HS-5 (cell line): ENCODE measurements at places on chromosomes 12 and 14.
A peak's percentile ranks its signal among the peaks of the same experiment; 100 is the strongest.

GRCh38 chr12:121719926-121720414, 7.4 kb downstream of the TMEM120B start:
- peak; percentile 82 for DNase-seq

- DNase-seq: peak; percentile 97
Measured at GRCh38 chr12:113214895-113215400, 6.3 kb upstream of the TPCN1 start.

- no peak for DNase-seq
Measured at GRCh38 chr12:6230321-6231110, 30.3 kb downstream of the CD9 start.

DNA sequence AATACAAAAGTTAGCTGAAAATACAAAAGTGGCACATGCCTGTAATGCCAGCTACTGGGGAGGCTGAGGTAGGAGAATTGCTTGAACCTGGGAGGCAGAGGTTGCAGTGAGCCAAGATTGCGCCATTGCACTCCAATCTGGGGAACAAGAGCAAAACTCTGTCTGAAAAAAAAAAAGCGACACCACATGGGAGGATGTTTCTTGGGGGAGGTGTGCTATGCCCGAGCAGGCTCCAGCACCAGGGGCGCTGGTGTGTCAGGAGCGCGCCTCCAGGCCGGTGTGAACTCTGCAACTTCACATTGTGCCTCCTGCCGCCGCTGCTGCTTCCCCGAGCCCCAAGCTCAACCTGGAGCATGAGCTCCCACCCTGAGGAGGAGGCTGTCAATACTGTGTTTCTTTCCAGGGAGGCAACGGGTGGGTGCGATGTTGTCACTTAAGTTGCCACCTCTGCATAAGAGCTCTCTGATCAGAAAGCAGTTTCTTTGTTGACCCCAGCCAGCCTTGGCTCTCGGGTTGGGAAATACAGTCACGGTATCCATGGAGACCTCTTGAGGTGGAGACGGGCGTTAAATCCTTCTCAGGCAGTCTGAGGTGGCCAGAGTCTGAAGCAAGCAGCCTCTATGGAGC, 18.9 kb downstream of the DEGS2 start:
- DNase-seq: no peak

- DNase-seq: no peak
Measured at GRCh38 chr12:45732250-45732649, 2.7 kb downstream of the ARID2 start.

GRCh38 chr12:129558036-129558435, 345.8 kb downstream of the TMEM132D start:
- DNase-seq: no peak

GRCh38 chr12:66976526-66976925, 292.6 kb upstream of the CAND1 start:
- DNase-seq: no peak

- DNase-seq: no peak
Measured at GRCh38 chr12:110337912-110338710, 57.1 kb downstream of the ATP2A2 start.

DNA sequence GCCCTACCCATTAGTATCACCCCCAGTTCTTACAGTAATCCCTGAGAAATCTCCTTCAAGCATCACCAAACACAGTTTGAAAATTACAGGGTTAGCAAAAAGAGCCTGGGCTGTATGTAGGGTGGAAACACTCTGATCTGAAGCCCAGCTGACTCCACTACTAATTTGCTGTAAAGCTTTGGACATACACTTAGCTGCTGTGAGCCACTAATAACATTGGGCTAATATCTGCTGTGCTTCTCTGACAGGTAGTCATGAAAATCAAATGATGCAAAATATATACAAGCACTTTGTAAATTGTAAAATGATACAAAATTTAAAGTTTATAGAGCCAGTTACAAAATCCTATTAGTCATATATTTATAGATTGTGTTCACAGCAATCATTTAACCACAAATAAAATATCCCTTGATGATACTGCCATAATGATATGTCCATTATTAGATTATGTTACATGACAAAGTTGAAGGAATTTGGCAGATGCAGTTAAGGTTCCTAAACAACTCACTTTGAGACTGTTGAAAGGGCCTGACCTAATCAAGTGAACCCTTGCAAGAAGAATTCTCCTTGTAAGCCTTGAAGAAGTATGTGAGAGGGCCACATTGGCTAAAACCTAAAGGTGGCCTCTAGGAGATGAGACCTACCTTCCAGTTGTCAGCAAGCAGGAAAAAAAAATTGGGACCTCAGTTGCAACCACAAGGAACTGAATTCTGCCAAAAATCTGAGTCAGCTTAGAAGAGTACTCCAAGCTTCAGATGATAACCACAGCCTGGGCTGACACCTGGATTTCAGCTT, 19.0 kb downstream of the TWF1 start:
- no peak for DNase-seq

- no peak for DNase-seq
Measured at GRCh38 chr12:113735131-113735530, 231.0 kb downstream of the RBM19 start.

GRCh38 chr14:22997676-22998323, 12.1 kb downstream of the C14orf93 start:
- DNase-seq: no peak

DNA sequence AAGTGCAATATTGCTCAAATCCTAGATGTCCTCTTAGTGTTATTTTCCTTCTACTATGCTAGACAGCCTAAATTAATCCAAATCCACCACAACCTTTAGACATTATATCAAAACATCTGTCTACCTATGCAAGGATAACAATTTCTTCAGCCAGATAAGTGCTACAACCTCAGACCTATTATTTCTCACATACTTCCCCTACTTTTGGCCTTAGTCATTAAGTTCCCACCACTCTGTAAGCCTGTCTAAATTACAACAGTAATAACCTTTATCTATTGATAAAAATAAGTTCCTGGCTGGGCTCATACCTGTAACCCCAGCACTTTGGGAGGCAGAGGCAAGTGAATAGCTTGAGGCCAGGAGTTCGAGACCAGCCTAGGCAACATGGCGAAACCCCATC, 74.0 kb downstream of the KIF21A start:
- no peak for DNase-seq

DNA sequence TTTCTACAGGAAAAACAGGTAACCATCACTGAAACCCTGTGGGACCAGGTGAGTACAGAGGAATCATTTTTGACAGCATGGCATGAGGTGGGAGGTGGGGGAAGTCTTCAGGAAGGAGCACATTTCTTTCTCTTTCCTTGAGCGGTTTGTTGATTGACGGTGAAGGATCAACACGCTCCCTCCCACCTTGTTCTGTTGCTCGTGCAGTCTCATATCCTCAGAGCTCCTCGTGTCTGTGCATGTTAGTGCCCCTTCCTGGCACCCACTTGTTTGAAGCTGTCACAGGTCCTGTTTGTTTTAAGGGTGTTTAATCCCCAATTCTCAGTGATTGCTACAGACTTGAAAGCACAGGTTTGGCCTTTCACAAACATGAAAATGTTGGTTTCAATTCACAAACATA, 4.4 kb downstream of the C12orf54 start:
- no peak for DNase-seq

- no peak for DNase-seq
Measured at GRCh38 chr12:24555730-24556129, 393.2 kb downstream of the BCAT1 start.

GRCh38 chr12:106841510-106842302, 67.2 kb downstream of the RIC8B start:
- peak; percentile 23 for DNase-seq

GRCh38 chr12:7090222-7090998, 1.8 kb downstream of the C1R start:
- DNase-seq: no peak

DNA sequence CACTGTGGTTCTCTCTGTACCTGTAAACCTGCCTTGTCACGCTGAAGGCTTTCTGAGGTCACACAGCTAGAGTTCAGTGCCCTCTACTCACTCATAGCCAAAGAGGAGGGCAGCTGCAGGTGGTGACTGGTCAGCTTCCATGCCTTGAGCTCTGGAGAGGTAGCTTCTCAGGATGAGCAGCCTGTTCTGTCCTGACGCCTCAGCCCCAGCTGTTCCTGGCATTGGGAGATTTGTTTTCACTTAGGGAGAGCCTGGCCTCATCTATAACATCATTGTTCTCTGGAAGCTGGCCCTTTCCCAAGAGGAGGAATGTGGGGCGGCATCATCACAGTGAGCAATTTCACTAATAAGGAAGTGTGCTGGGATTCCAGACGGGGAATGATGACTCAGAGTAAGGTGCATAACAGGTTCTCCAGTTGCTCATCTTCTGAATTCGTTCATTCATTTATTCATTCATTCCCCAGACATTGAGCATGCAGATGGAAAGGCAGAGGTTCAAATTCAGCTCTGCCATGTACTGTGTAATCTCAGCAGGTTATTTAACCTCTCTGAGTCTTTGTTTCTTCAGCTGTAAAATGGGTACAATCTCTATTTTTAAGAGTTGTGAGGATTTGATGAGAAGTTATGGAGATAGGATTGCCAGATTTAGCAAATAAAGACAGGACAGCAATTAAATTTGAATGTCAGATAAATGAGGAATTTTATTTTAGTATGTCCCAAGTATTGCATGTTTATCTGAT, 255.8 kb upstream of the CRY1 start:
- peak; percentile 88 for DNase-seq

GRCh38 chr12:6778574-6779550, 6.5 kb downstream of the LAG3 start:
- DNase-seq: peak; percentile 72

GRCh38 chr12:22396735-22397134, 62.2 kb upstream of the ST8SIA1 start:
- DNase-seq: no peak

- DNase-seq: no peak
Measured at GRCh38 chr12:110677206-110677911, 11.6 kb downstream of the HVCN1 start.

GRCh38 chr12:110349096-110349495, 54.4 kb downstream of the ANAPC7 start:
- DNase-seq: no peak

DNA sequence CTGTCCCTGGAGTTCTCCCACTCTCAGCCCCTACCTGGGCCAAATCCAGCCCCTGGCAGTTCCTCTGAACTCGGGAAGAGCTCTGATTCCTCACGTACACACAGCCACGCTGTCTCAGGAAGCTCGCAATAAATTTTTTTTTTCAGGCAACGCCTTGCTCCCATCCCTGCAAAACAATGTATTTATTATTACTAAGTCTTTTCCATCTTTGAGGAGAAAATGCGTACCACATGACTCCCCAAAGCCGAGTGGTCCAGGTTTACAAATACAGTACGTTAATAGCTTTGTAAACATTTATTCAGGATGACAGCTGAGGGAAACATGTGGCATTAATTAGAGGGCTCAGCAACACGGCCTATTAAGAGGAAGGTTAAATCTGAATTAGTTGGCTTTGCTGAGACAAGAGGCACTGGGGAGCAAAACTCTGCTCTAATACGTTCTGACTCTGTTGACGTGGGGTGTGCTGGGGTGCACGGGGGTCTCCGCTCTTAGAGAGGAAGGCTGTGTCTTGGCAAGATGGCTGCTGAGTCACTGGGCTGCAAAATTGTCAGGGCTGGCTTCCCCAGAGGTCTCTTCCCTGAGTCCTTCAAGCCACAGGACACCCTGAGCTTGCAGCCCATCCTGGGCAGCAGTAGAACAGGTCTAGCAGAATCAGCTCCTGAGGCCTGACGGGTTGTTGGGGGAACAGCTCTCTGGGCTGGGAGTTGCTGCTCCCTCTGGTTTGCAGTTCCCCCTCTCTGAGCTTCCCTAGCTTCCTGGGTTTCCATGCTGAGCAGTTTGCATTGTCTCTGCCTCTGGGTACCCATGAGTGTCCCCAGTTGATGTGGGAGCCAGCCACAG, 185.2 kb upstream of the TBX3 start:
- peak; percentile 13 for DNase-seq
